ENCODE measurements at places on chromosomes 5 and 9.

DNA sequence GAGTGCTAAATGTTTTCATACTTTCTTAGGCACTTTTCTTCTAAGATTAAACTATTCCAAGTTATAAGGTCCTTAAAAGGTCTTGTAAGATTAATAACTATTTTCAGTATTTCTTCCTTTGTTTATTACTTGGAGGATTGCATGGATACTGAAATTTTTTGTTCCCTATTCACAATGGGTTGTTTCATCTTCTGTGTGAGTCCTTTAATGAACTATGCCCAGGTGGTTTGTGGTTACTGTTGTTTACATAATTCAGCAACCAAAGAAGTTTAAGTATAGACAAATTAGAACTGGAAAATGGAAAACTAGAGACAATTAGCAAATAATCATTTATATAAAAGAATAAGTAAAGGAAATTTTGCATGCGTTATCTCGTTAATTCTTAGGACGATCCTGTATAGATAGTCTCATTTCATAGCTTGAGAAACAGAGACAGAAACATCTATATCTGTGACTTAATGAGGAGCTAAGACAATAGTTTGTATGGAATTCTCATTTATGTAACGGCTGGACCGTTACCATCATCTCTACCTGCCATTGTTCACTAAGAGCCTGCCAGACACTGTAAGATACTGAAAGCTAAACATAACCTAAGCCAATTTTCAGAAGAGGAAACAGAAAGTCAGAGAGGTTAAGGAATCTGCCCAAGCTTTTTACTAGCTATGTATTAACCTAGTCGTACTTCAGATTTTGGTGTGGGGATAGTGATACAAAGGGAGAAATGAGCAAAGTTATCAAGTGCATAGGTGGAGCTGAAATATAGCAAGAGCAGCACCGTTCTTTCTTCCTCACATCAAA is 148.2 kb downstream of the PAM start:
- no peak for DNase-seq

GRCh38 chr5:26761446-26761845 is 276.9 kb downstream of the CDH9 start:
- DNase-seq = no peak

DNA sequence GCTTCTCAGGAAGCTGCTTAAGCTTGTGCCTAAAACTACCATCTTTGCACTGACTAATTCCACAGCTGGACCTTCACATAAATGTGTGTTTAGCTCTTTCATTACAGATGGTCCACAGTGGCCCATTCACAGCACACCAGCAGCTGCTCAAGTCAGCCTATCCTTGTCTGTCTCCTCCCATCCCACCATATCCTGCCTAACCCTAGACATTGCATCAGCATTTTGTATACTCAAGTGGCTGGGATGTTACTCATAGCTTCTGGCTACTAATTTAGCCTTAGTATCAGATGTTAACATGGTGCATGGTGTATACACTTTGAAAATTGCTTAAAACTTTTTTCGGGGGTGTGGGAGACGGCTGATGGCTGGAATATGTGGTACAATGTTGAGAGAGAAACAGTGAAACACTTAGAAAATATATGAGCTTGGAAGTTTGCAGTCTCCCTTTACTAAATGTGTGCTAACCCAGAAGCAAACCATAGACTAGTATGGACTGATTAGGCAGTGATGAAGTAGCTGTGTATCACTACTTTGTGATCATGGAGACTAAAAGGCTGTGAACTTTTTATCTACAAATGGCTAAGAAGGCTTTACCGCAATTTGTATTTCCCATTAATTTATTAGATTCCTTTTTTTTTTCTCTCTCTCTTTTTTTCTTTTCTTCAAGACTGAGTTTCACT is 83.1 kb downstream of the JMY start:
- DNase-seq = no peak

GRCh38 chr9:129399634-129399990 is 221.3 kb downstream of the C9orf50 start:
- no peak for DNase-seq

GRCh38 chr5:164041105-164041504 is 535.7 kb downstream of the MAT2B start:
- no peak for DNase-seq
